ENCODE measurements at places on chromosomes 7 and 10.

DNA sequence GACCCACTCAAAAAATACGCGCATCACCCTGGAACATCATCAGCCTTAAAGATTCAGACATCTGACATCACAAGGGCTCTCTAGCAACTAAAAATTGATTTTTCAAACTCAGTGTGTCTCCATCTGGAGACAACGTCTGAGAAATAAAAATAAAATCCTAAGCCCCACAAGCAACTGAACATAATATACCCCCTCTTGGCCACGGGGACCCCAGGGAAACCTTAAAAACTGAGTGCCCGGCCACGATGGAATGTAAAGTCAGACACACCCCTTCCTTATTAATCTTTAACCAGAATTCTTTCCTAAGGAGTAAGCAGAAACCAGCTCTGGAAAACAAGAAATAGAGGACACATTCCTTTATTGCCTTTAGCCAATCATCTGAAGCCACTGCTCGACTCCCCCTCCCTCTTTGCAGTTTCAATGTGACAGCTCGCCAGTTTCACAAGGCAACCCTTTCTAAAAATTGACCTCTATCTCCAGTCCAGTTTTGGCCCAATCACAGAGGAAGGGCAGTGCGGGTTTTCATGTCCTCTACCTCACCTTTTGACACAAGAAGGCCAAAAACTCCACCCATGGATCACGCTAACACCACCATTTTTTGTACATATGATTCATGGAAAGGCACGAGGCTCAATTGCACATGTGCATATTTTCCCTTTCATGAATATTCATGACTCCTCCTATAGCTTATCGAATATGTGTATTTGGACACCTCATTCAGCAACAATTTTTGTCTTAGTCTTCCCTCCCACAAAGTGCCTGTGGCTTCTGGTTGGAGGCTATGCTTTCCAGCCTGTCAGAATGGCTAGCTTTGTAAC is 24.2 kb downstream of the IFIT3 start:
- peak; percentile 95 for DNase-seq

GRCh38 chr10:92965314-92965713 is 95.3 kb upstream of the CYP26C1 start:
- DNase-seq = peak; percentile 80

DNA sequence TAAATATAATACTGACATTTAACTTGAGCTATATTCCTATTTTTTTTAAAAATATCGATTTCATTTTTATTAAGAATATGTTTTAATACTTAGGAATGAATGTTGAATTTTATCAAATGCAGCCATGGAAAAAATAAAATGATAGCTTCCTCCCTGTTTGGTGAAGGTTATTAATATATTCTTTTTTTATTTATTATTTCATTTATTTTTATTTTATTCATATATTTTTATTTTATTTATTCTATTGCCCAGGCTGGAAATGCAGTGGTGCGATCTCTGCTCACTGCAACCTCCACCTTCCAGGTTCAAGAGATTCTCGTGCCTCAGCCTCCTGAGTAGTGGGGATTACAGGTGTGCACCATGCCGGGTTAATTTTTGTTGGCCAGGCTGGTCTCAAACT is 160.2 kb downstream of the PKD1L1 start:
- DNase-seq = no peak

DNA sequence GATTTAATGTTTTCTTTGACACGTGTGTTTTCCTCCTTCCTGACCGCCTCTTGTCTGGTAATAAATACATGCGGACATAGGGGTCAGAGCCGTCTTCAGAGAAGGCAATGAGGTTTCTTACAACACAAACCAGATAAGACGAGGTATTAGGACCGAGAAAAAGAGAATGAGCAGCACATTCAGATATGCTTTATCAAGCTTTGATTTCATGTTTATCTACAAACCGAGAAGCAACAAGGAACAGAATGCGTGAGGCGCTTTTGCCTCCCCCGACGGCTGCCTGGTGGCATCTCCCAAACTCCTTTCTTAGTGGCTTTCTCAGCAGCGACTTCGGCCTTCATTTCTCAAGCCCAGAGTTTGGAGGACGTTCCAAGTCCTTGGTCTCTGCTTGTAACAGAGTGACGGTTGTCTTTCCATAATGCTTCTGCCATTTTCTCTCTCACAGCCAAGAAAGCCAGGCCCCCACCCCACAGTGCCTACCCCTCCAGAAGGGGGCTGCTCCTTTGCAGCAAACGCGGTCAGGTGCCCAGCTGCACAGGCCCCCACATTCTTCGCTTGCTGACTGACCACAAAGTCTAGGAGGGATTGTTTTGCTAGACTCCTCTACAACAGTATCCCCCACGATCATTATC is 32.6 kb upstream of the NCAPG2 start:
- no peak for DNase-seq

DNA sequence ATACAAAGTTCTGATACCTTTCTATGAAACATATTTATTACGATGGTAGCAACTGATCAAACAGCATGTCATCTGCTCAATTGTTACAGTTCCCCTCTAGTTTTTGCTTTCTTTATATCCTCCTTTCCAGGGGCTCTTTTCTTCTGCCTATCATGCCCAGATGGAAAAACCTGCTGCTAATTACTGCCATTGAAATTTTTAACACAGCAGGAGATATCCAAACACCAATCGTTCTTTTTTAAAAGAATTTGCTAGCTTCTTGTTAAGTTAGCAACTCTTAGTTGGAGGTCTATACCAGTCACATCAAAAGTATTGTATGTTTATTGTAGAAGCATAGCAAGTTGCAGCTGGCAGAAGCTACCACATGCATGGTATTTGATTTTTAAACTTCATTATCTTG is 768.5 kb downstream of the NXPH1 start:
- DNase-seq = no peak

DNA sequence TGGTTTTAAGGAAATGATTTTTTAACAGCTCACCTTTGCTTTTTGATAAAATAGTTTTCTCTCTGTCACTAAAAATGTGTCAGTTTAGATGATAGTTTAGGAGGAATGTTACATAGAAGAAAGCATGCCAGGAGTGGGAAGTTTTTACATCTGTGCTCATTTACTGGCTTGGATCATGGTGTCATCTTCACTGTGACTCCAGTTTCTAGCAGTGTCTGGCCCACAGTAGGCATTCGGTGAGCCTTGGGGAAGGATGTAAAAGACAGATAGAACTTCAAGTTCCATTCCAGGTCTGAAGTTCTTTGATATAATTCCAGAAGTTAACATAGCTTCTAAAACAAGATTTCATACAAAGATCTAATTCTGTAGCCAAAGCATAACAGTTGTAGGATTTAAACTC is 259.2 kb downstream of the BICC1 start:
- no peak for DNase-seq

DNA sequence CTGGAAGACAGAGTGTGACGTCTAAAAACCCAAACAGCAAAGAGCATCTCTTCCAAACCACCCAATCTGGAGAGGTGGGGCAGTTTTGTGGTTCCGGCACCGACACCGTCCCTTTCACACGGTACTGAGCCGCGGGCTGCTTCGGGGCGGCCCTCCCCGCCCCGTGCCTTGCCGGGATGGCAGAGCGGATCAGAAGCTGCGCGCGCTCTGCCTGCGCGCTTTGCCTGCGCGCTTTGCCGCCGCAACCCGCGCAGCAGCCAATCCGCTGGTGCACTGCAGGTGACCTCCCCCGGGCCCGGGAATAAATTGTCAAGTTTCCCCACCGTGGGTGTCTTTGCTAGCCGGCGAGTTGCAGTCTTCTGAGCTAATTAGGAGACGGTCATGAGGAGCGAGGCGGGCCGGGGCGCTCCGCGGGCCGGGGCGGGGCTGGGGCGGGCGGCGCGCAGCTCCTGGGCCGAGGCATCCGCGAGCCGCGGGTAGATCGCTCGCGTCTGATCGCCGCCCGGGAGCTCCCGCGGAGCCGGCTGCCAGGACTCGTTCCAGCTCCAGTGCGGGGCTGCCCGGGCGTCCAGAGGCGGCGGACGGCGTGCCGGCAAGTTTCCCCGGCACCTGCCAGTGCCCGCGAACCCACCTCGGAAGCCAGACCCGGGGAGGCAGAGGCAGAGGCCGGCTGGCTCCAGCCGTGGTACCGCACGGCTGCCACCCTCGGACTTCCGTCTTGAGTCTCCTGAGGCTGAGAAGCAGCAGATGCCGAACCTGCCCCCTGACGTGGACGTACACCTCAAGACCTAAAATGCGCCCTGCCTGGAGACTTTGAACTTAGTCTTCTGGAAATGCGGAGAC is 536.0 kb upstream of the GALNT17 start:
- no peak for DNase-seq

GRCh38 chr10:48653347-48653746 is 31.3 kb upstream of the WDFY4 start:
- no peak for DNase-seq

- DNase-seq = no peak
Measured at GRCh38 chr10:70564901-70565351, 37.6 kb downstream of the PRF1 start.

- no peak for DNase-seq
Measured at GRCh38 chr7:25665903-25666670, 437.8 kb upstream of the NPVF start.

- peak; percentile 68 for DNase-seq
Measured at GRCh38 chr10:68135922-68136792, 26.9 kb downstream of the MYPN start.

- DNase-seq = peak; percentile 86
Measured at GRCh38 chr10:102643336-102644065, 778 bp upstream of the TRIM8 start.

DNA sequence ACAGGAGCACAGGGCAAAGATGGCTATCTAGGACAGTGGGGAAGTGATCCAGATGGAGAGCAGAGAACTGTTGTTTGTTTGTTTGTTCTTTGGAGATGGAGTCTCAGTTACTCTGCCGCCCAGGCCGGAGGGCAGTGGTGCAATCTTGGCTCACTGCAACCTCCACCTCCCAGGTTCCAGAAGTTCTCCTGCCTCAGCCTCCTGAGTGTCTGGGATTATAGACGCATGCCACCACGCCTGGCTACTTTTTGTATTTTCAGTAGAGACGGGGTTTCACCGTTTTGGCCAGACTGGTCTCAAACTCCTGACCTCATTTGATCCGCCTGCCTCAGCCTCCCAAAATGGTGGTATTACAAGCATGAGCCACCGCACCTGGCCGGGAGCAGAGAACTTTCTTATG is 20.9 kb downstream of the METTL2B start:
- no peak for DNase-seq

GRCh38 chr7:55309040-55309991 is 55.8 kb upstream of the LANCL2 start:
- no peak for DNase-seq

GRCh38 chr10:104253606-104254410 is 884 bp upstream of the GSTO1 start:
- DNase-seq = no peak

DNA sequence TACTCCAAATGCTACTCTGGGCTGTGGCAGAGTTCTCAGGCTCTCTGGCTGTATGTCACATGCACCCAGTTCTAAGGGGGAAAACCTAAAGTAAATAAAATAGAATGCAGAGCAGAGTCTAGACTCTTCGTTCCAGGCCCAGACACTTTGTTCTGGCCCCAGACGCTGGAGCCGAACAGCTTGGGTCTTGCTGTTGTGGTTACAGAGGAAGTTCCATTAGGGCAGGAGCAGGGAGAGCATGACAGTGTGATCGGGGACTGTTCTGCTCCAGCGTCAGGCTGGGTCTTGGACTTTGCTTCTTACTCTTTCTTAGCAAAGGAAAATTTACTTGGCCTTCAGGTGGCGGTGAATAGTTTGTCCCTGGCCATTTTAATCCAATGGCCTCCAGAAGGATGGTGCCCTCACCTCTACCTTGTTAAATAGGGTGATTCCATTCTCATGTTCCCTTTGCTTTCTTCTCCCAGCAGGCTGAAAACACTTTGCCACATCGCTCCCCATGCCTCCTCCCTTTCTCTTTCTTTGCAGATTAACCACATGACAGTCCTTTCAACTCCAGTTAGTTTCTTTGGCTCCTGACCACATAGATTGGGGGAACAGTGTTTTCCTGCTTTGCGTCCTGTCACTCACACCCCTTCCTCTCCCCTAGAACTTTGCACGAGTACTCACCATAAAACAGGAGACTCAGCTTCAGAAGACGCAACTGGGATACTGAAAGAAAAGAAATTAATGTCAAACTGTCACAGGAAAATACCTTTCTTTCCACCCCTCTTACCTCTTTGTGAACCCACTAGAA is 730.8 kb downstream of the SUGCT start:
- DNase-seq = no peak

GRCh38 chr10:48898426-48898825 is 41.2 kb downstream of the LRRC18 start:
- DNase-seq = no peak

- no peak for DNase-seq
Measured at GRCh38 chr10:13993673-13994089, 337.0 kb downstream of the FRMD4A start.

- DNase-seq = no peak
Measured at GRCh38 chr7:86788948-86789347, 145.2 kb downstream of the GRM3 start.
